ENCODE measurements at places on chromosomes 2 and 18. TPM values are rescaled to one million over a fixed set of nuclear protein-coding genes. Genes with fewer than 3 reads are reported as not detected.

GRCh38 chr18:78739115-78739514, 240.5 kb upstream of the SALL3 start:
- no peak overlapping the region for H3K4me3 ChIP-seq
- no peak overlapping the region for H3K27ac ChIP-seq
- no peaks in the 10 kb centered on the region for H3K36me3 ChIP-seq
- H3K27me3 ChIP-seq: peaks cover 4% of the 10 kb centered on the region
- H3K4me1 ChIP-seq: no peaks in the 10 kb centered on the region

GRCh38 chr18:79545736-79546171, 133.8 kb upstream of the CTDP1 start:
- no peaks in the 10 kb centered on the region for H3K4me1 ChIP-seq
- no peak overlapping the region for H3K27ac ChIP-seq
- H3K4me3 ChIP-seq: no peak overlapping the region
- DNase-seq: peak; percentile 18
- H3K36me3 ChIP-seq: no peaks in the 10 kb centered on the region

Gene FRZB
- 1.3 TPM for total RNA-seq

GRCh38 chr2:85911814-85912692, 23.3 kb upstream of the ST3GAL5 start:
- DNase-seq: peak; percentile 60
- peak overlapping the region; percentile 33 for H3K27ac ChIP-seq
- H3K36me3 ChIP-seq: no peaks in the 10 kb centered on the region
- H3K4me3 ChIP-seq: no peak overlapping the region
- H3K27me3 ChIP-seq: no peaks in the 10 kb centered on the region

GRCh38 chr2:72165792-72166191, 18.1 kb upstream of the CYP26B1 start:
- DNase-seq: no peak
- no peaks in the 10 kb centered on the region for H3K36me3 ChIP-seq
- H3K4me3 ChIP-seq: no peak overlapping the region
- H3K27me3 ChIP-seq: no peaks in the 10 kb centered on the region
- H3K27ac ChIP-seq: no peak overlapping the region
- H3K4me1 ChIP-seq: no peaks in the 10 kb centered on the region

- peaks cover 31% of the 10 kb centered on the region for H3K4me1 ChIP-seq
- H3K27ac ChIP-seq: peak within 1 kb of the TSS; percentile 99
- peak; percentile 90 for DNase-seq
- H3K36me3 ChIP-seq: no peaks in the 10 kb centered on the region
- H3K27me3 ChIP-seq: no peaks in the 10 kb centered on the region
- H3K4me3 ChIP-seq: peak within 1 kb of the TSS; percentile 92
Measured at GRCh38 chr2:3519255-3520205, at the start of gene ADI1. Gene ADI1, minus strand, starts transcription at chr2:3519531. Its CDS starts 44 bp downstream, at chr2:3519487.

Gene FKBP1B
- 1.8 TPM for total RNA-seq

GRCh38 chr2:45721150-45721549, 69.7 kb downstream of the PRKCE start:
- H3K27me3 ChIP-seq: no peaks in the 10 kb centered on the region
- H3K4me3 ChIP-seq: no peak overlapping the region
- H3K27ac ChIP-seq: no peak overlapping the region
- no peaks in the 10 kb centered on the region for H3K36me3 ChIP-seq
- DNase-seq: no peak

DNA sequence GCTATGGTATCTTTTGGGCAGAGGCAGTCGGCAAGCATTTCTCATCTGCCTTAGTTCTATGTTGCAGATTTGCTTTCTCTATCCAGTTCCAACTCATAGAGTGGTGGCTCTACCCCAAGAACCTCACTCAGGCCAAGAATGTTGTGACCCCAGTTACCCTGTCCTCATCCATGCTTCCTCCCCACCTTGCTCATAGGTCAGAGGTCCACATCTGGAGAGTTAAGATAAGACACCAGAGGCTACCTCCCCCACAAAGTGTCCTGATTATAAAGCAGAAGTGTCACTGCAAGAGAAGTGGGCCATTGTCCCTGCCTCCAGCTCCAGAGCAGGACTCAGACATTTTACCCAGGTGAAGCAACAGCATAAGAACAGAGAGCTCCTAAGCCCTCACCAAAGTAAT, 276.8 kb upstream of the CHST9 start:
- no peak overlapping the region for H3K4me3 ChIP-seq
- H3K27me3 ChIP-seq: no peaks in the 10 kb centered on the region
- no peak for DNase-seq
- no peaks in the 10 kb centered on the region for H3K4me1 ChIP-seq
- no peak overlapping the region for H3K27ac ChIP-seq
- H3K36me3 ChIP-seq: no peaks in the 10 kb centered on the region

Gene CCBE1
- 0.06 TPM for total RNA-seq

DNA sequence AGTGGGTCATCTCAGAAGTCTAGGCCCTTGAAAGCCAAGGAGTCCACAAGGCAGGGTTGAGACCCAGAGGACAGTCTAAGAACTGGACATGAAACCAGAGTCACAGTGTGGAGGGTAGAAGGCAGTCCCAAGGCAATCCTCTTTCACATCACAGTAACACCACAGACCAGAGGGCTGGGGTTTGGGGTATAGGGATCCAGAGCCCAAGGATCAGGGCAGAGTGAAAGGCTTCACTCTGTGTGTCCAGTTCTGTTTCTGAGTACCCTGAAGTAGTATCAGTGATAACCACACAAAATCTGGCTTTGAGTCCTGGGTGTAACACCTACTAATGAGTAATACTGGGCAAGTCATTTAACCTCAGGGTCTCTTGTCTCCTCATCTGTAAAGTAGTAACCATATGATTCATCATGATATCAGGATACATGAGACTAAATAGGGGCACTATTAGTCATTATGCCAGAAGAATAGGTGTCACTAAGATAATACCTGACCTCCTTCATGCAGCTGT, 91.0 kb downstream of the ICA1L start:
- peaks cover 24% of the 10 kb centered on the region for H3K36me3 ChIP-seq
- no peak for DNase-seq
- H3K27me3 ChIP-seq: no peaks in the 10 kb centered on the region

Gene FEV
- not detected for total RNA-seq

DNA sequence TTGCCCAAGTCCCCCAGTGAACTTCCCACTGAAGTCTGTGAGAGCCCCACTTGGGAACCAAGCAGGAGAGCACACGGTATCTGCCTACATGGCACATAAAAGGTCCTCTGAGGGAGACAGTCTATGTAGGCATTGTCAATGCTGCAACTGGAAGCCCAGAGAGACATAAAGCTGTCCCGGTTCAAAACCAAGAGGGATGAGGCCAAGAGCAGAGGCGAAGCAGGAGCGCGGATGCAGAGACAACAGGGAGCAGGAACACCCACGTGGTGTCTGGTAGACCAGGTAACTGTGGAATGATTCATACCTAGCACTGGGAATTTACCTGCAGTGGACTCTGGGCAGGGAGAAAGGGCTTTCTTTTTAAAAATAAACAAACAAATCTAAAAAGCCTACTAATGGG, 233.1 kb upstream of the SOX11 start:
- no peaks in the 10 kb centered on the region for H3K36me3 ChIP-seq
- no peak for DNase-seq
- no peak overlapping the region for H3K4me3 ChIP-seq

GRCh38 chr2:240646176-240646899, 21.1 kb downstream of the GPR35 start:
- no peaks in the 10 kb centered on the region for H3K36me3 ChIP-seq
- no peak for DNase-seq

- DNase-seq: no peak
- no peaks in the 10 kb centered on the region for H3K27me3 ChIP-seq
- H3K36me3 ChIP-seq: no peaks in the 10 kb centered on the region
- H3K4me3 ChIP-seq: no peak overlapping the region
Measured at GRCh38 chr2:102241616-102242305, 54.9 kb downstream of the IL1RL2 start.

DNA sequence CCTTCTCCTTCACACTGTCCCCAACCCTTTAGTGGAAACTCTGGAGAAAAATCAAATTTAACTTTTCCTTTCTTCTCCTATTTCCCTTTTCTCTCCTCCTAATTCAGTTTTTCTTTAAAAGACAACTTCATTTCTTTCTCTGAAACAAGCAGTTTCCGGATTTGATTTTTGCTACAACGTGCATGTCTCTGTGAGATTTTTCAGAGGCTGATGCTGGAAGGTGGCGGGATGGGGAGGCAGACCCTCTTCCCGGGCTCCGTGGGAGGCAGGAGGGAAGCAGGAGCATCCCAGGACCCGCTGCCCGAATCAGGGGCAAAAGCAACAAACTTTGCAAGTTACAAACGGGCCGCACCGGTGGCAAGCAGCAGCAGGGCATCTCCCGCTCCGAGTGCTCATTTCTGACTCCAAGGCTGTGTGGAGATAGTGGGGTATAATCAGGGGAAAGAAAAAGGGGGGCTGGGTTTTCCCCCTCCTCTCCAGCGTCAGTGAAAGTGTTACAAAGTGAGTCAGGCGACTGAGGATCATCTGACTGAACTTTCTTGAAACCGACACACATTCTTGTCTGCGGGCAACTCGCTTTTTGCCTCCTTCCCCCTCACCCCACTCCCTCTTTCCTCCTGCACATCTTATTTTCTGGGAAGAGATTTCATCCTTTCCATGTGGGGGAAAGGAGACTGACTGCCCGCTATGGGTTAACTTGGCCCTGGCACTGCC, 6.4 kb downstream of the ZEB2 start:
- H3K36me3 ChIP-seq: no peaks in the 10 kb centered on the region
- H3K4me1 ChIP-seq: peaks cover 37% of the 10 kb centered on the region
- H3K27me3 ChIP-seq: no peaks in the 10 kb centered on the region
- DNase-seq: peak; percentile 18
- peak overlapping the region; percentile 96 for H3K27ac ChIP-seq

Gene CGREF1
- total RNA-seq: 4.8 TPM

GRCh38 chr2:79622508-79622907, 109.7 kb downstream of the CTNNA2 start:
- no peaks in the 10 kb centered on the region for H3K4me1 ChIP-seq
- H3K27me3 ChIP-seq: no peaks in the 10 kb centered on the region

GRCh38 chr2:134269972-134270735, 16.3 kb downstream of the MGAT5 start:
- no peak for DNase-seq
- H3K27me3 ChIP-seq: no peaks in the 10 kb centered on the region
- no peak overlapping the region for H3K27ac ChIP-seq
- H3K4me1 ChIP-seq: no peaks in the 10 kb centered on the region
- H3K36me3 ChIP-seq: no peaks in the 10 kb centered on the region

GRCh38 chr2:189233527-189233926, 54.0 kb upstream of the COL5A2 start:
- H3K27ac ChIP-seq: no peak overlapping the region
- H3K27me3 ChIP-seq: no peaks in the 10 kb centered on the region
- H3K36me3 ChIP-seq: no peaks in the 10 kb centered on the region
- no peak for DNase-seq
- H3K4me3 ChIP-seq: no peak overlapping the region

Gene LCLAT1
- 8.3 TPM for total RNA-seq

DNA sequence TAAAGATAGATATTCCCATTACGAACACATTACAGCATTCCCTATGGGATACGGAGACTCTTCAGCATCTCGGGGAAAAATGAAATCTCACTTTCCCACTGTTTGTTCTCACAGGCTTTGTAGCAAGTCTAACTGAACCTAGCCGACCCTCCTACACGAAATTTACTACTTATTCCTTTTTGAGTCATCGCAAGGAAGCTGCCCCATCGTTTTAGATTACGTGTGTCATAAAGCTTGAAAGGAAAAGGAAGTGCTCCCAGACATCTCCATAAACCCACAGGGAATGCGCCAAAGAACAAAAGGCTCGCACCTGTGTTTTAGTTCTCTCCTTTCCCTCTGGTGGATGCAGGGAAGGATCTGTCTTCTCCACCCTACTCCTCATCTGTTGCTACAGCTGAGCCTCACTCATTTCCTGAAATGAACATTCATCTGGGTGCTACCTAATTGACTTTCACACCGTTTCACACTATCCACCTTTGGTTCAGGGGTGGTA, 76.2 kb upstream of the STK39 start:
- H3K27me3 ChIP-seq: no peaks in the 10 kb centered on the region
- H3K4me1 ChIP-seq: no peaks in the 10 kb centered on the region
- no peaks in the 10 kb centered on the region for H3K36me3 ChIP-seq

DNA sequence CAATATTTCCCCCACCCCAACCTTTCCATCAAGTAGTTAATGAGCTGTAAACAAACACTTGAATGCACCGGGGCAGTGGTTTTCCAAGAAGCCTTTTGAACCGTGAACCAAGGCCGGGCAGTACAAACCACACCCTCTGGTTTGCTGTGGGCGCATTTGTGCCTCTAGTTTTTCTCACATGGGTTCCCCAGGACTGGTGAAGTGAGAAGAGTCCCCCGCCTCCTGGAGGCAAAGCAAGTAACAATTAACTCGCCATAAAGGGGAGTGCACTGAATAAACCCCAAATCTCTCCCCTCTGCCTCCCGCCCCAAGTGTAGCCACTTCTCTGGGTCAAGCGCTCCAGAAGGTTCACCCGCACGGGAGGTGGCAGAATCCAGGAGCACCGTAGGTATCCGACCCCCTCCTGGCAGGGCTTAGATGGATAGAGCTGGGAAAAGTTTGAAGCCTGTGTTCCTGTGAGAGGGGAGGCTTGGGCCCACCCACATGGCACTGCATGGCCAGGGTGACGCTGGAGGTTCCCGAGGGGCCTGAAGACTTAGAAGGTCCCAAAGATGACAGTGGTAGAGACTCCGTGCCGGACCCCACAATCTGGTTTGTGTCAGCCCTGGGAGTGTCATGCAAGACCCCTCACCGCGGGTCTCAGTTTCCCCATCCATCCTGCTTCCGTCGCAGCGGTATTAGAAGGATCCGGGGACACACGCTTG, 182.2 kb downstream of the SMAD2 start:
- peak overlapping the region; percentile 54 for H3K4me3 ChIP-seq
- no peaks in the 10 kb centered on the region for H3K4me1 ChIP-seq
- no peaks in the 10 kb centered on the region for H3K27me3 ChIP-seq
- H3K27ac ChIP-seq: no peak overlapping the region
- H3K36me3 ChIP-seq: no peaks in the 10 kb centered on the region

- no peaks in the 10 kb centered on the region for H3K4me1 ChIP-seq
- DNase-seq: no peak
- no peaks in the 10 kb centered on the region for H3K27me3 ChIP-seq
- H3K4me3 ChIP-seq: no peak overlapping the region
- no peak overlapping the region for H3K27ac ChIP-seq
Measured at GRCh38 chr18:33682436-33682835, 104.4 kb downstream of the ASXL3 start.

Gene GALNT13
- not detected for total RNA-seq

- H3K36me3 ChIP-seq: no peaks in the 10 kb centered on the region
- peak overlapping the region; percentile 81 for H3K27ac ChIP-seq
- H3K27me3 ChIP-seq: no peaks in the 10 kb centered on the region
- H3K4me3 ChIP-seq: no peak overlapping the region
- peak; percentile 32 for DNase-seq
Measured at GRCh38 chr18:58310517-58310916, 266.5 kb downstream of the NEDD4L start.

- H3K36me3 ChIP-seq: no peaks in the 10 kb centered on the region
- no peak overlapping the region for H3K4me3 ChIP-seq
- H3K27ac ChIP-seq: no peak overlapping the region
- H3K4me1 ChIP-seq: peaks cover 8% of the 10 kb centered on the region
Measured at GRCh38 chr2:235055891-235056516, 104.2 kb downstream of the SH3BP4 start.

Gene CD8B2
- total RNA-seq: not detected

Gene ARHGAP15
- total RNA-seq: 0.87 TPM
